ENCODE measurements at places on chromosomes 7 and 10.

DNA sequence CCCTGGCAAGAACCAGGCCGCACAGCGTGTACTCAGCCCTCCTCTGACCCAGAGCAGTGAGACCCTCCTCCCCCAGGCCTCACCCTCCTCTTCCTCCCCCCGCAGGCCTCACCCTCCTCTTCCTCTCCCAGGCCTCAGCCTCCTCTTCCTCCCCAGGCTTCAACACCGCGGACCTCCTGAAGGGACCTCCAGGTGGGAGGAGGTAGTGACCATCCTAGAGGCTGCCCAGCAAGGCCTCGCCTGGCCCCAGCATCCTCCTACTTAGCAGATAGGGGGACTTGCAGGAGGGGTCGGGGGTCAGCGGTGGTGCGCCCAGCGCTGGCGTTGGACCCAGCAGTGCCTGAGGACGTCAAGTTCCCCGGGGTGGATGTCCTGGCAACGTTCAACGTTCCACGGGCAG lies 270.8 kb downstream of the ELFN1 start:
- DNase-seq = no peak

DNA sequence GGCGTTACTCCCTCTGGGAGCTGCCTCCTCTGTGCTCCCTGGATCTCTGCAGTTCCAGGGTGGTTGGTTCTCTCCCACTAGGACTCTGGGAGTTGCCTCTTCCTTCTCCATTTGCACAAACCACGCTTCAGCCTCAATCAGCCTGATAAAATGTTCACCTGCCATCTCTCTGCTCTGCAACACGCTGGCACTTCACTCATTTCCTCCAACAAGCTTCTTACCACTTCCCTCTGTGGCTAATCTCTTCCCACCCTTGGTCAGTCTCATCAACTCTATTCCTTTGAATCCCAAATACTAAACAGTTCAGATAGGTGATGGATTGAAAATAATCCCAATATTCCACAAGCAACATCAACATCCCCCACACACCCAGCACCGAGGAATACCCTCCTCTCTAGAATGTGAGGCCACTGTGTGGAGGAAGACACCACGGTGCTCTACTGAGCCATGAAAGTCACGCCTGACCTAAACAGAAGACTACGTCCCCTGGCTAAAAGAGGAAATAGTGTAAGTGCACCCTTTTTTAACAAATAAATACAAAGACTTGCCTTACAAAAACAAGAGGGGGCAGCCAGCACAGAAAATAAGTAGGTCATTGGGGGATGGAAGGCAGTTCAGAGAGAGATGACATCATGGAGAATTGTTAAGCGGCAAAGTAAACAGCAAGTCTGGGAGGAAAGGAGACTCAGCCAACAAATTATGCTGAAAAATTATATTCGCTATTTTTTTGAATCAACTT lies 1.9 kb upstream of the FAM170B start:
- DNase-seq = no peak

GRCh38 chr10:86136934-86137333 lies 229.7 kb downstream of the GRID1 start:
- DNase-seq = no peak

DNA sequence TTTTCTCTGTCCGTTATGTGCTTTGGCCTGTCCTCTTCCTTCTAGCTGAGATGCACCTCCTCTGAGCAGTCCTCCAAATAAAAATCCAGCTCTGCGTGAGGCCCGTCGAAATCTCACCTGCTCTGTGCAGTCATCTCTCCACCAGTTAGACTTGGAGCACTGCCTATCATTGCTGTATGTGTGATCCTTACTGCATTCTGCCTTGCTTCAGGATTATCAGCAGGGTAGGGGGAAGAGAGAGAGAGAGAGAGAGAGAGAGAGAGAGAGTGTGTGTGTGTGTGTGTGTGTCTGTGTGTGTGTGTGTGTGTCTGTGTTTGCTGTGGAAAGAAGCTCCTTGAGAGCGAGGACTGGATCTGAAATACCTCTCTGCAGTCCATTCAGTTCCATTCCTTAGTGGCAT lies 129.4 kb downstream of the CCNY start:
- no peak for DNase-seq

GRCh38 chr10:133393401-133394063 lies 425 bp upstream of the MTG1 start:
- DNase-seq = peak; percentile 8

DNA sequence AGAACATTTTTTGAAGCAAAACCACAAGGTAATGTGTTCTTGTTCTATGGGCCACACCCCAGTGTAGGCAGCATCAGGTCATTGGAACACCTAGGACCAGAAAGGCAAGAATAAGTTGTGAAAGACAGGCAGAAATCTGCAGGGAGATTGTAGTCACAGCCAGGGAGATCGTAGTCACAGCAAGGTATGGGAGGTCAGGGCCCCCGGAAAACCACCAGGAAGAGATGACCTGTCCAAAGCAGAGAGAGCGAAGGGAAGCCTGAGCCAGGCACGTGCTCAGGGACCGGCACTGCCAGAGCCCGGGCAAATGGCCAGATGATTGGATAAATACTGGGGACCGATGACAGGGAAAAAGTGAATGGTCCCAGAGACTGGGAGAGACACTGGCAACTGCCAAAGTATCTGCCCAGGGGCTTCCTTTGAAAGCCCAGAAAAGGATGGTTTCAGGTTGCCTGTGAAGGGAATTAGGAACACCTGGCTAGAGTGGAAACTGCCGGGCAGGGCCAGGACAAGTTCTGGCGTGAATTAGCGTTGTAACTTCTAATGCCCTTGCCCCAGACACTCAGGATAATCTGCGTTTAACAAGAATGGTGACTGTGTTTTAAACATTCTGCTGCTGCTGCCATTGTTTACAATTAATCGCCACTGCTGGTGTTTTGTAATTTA lies 3.9 kb upstream of the NOBOX start:
- no peak for DNase-seq

GRCh38 chr7:115635876-115636275 lies 394.7 kb downstream of the TFEC start:
- no peak for DNase-seq
